ENCODE measurements at places on chromosomes 11 and 22. TPM values are rescaled to one million over a fixed set of nuclear protein-coding genes. Genes with fewer than 3 reads are reported as not detected.

- no peak for DNase-seq
These were observed 231.2 kb downstream of the NTM start for GRCh38 chr11:131601586-131601985.

DNA sequence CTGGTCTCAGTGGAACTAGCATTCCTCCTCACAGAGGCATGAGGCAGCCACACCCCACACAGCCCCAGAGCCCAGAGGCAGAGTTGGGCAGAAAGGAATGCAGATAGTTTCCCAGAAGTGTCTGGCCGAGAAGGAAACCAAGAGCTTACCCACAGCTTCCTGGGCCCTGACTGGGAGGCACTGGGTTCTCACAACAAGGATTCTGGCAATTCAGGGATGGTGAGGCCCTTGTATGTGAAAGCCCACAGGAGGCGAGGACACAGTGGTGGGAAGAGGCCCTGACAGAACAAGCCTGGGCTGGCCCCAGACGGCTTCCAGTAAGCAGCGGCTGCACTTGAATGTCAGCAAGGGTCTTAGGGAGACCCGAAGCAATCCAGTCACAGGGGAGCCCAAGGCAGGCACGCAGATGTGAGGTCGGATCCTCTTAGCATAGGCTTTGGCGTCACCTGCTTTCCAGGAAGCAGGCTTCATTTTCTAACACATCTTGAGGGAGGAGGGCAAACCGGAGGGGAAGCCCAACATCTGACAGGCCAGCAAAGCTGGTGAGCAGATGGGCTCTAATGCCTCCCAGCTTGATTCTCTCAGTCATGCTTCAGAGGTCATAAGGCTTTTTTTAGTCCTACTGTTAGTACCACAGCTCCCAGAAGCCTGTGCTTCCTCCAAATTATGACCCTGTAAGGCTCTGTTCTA, 78.3 kb upstream of the AKIP1 start:
- DNase-seq, result no peak

- DNase-seq, result no peak
These were observed 516 bp downstream of the LRFN4 start for GRCh38 chr11:66857234-66857926.

GRCh38 chr11:78149646-78150045, 10.2 kb upstream of the ALG8 start:
- DNase-seq, result no peak

DNA sequence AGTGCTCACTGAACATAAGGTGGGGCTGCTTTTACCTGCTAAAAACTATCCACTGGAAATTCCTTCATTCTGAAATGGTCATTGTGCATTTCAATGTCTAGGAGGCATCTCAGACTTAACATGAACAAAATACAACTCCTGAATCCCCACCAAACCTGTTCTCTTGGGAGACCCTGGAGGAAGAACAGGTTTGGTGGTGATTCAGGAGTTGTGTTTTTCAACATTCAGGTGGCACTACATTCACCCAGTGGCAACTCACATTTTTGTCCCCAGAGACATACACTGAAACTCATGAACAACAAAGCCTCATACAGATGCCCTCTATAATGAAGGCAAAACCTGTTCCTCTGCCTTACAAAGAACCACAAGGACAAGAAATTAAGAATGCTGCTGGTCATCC, 64.3 kb upstream of the CYP2D6 start:
- DNase-seq, result no peak

DNA sequence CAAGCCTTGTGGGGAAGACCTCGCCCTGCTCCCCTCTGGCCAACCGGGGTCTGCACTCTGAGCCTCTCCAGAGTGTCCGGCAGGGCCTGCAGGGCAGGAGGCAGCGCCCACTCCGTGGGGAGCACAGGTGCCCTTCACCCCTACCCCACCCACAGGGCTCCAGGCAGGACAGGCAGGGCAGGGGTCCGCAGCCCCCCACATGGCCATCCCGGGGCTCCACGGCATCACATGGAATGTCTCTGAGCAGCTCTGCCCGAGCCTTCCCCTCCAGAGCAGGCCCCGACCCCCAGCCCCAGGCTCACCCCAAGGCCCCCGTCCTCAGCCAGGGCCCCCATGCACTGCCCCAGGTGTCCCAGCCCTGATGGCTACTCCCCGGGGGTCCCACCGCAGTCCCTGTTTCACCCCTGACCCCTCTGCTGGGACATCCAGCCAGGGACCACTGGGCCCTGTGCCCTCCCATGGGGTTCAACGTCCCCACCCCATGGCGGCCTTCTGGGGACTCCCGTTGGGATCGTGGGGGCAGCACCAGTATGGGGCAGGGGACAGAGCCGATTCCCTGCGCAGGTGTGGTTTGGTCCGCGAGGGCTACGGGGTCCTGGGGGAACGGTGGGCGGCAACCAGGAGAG, 77.7 kb downstream of the BRD1 start:
- no peak for DNase-seq

DNA sequence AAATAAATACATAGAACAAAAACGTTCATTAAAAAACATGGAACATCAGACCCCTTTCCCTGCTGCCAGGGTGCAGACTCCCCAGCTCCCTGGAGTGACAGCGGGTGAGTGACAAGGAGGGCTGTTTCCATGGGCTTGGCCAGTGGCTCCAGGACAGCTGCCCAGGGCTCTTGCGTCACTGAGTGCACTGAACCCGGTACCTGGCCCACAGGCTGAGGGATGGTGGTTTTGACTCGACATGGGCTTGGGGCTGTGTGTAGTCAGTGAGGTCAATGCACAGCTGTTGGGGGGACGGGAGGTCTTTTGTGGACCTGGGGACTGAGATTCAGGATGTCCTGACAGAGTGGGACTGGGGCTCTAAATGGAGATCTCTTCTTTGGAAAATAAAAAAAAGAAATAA, 142.1 kb upstream of the B3GAT1 start:
- no peak for DNase-seq

The DDIAS gene
- 23.2 TPM for total RNA-seq

- no peak for DNase-seq
These were observed 52.1 kb downstream of the NTM start for GRCh38 chr11:131422496-131422895.

The MYRF gene
- 3.5 TPM for total RNA-seq

The MRGPRX4 gene
- total RNA-seq, result not detected

DNA sequence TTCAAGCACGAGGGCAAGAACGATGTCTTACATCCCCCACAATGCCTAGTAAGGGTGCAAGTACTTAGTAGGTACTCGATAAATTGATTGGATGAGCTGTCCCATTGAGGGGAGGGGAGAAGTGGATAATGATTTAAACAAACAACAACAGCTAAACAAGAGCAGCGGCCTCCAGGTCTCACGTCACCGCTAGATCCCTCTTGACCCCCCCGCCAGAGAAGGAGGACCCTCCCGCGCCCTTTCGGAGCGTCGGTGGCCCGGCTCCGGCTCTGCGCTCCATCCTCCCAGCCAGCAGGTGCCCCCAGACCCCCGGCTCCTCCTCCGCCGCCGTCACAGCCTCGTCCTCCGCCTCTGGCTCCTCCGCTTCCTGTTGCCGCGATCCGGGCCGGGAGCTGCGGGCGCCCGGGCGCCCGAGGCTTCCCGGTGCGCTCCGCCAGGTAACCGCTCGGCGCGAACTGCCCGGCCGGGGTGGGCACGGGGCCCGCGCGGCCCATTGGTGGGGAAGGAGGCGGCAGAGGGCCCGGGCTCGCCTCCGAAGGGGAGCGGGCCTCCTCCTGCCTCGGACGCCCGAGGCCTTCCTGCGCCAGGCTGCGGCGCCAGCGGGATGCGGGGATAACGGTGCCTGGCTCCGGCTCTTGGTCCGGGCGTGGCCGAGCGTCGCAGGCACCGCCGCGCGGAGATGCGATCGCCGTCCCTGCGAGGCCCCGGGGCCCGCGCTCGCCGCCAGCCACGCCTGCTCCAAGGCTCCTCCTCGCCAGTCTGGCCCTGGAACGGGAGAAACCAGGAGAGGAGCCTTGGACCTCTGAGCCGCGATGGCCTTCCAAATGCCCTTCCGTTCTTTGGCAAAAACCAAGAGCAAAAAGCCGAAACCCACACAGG, at the start of gene TLCD5:
Gene TLCD5, plus strand, starts transcription at position 368 of the 879 bp plus-strand sequence. CDS start 2,143 bp downstream, outside the sequence.
- peak; percentile 75 for DNase-seq
